ENCODE measurements at places on chromosomes 13 and 19.

- no peak for DNase-seq
Measured at GRCh38 chr13:101018720-101019119, 344.1 kb upstream of the TMTC4 start.

DNA sequence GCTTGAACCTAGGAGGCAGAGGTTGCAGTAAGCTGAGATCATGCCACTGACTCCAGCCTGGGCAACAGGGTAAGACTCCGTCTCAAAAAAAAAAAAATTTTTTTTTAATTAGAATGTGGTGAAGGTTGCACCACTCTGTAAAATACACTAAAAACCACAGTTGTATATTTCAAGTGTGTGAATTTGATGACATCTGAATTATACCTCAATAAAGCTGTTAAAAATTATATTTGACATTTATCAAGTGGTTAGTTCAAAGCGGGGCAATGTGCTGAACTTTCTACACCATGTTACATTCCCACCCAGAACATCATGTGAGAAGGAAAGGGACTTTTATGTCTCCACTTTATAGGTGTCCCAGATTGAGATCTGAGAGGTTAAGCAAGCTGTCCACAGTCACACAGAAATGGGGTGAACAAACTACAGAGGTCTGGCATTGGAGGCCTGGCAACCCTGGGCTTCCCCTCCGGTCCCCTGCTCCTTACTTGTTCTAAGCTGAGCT is 5.9 kb upstream of the S1PR5 start:
- DNase-seq = no peak

DNA sequence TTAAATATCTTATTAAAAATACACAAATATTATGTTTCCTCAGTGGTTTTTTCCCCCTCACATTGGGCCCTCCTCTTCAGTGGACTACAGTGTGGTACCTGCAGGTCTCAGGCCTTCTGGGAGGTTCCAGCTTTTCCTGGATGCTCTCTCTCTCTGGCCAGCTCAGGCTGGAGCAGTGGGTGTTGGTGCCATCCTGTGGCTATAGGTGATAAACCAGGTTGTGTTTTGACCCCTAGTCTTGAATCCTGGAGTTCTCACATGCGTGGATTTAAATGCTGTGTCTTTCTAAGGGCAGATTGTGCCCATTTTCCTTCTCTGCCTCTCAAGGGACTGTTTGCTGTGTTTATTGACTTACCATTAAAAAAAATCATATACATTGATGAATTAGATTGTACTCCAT is 41.2 kb upstream of the ZNF527 start:
- no peak for DNase-seq

DNA sequence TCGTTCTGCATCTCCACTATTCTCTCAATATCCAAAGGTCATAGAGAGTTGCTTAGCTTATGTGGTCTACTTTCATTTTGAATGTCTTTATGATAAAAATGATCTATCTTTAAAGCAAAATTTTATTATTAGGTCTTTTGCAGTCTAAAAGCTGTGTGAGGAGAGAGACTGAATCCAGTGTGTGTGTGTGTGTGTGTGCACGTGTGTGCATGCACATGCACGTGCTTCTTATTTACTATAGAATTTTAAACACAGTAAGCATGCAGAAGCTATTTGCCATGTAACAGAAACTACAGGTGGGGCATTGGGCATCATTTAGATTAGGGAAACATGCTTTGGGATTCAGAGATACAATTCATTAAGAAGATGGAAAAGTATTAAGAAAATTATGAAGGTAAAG is 136.0 kb upstream of the SPRY2 start:
- DNase-seq = no peak

Data from NCI-H187 (cell line).